CD8-positive, alpha-beta memory T cell (primary cell): ENCODE measurements at places on chromosomes 16 and 17.
A peak's percentile ranks its signal among the peaks of the same experiment; 100 is the strongest.

DNA sequence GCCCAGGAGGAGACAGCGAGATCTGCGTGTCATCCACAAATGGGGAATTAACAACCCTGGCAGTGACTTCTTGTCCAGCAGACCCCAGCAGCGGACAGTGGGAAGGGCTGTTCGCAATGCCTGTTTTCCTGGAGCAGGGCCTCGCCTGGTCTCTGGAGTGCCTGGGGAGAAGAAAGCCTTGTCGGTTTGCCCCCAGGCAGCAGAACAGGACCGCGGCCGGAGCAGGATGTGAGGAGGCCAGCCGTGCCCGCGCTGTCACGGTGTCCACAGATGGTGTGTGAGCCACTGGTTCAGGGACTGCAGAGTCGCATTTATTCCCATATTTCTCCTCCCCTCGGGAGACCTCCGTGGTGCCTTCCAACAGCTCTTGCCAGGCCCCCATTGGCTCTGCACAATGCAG lies 68.5 kb upstream of the GSE1 start:
- no peak for DNase-seq
- no peak overlapping the region for H3K4me3 ChIP-seq
- no peaks in the 10 kb centered on the region for H3K27me3 ChIP-seq
- H3K27ac ChIP-seq = no peak overlapping the region
- H3K36me3 ChIP-seq = no peaks in the 10 kb centered on the region

DNA sequence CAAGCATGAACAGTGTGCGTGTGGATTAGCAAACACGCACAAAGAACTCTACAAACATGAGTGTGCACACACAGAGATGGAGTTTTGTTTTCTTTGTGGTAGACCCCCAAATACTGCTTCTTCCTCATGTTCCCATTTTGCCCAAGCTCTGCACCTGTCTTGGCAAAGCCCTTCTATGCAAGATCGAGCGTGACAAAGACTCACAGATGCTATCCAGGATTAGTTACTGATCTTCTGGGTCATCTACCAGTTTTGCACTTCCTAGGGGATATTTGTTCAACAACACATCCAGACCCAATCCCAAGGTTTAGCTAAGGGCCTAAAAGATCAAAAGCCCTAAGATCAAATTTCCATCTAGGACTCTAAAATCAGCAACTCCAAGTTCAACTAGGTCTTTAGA lies 16.0 kb downstream of the LRRC36 start:
- DNase-seq = no peak
- H3K27me3 ChIP-seq = peaks cover 4% of the 10 kb centered on the region
- H3K27ac ChIP-seq = no peak overlapping the region
- no peaks in the 10 kb centered on the region for H3K36me3 ChIP-seq

DNA sequence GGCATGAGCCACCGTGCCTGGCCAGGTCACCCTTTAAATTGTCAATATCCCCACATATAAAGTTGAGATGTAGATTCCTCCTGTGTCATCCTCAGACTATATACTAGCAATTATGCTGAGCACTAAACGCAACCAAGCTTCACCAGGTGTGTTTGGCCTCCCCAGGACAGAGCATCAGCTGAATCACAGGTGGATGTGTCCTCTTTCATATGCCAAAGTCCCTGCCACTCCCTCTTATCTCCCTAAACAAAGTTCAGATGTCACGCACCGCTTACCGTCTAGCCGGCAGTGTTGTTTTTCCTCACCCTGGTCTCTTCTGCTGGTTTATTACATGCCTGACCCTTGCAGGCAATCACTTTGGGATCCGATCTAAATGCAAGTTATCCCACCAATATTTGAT lies 43.8 kb upstream of the ARHGAP44 start:
- no peak overlapping the region for H3K4me3 ChIP-seq
- no peaks in the 10 kb centered on the region for H3K36me3 ChIP-seq
- no peaks in the 10 kb centered on the region for H3K4me1 ChIP-seq
- no peak overlapping the region for H3K27ac ChIP-seq
- H3K27me3 ChIP-seq = no peaks in the 10 kb centered on the region

- no peaks in the 10 kb centered on the region for H3K36me3 ChIP-seq
- DNase-seq = no peak
- no peaks in the 10 kb centered on the region for H3K27me3 ChIP-seq
- no peak overlapping the region for H3K27ac ChIP-seq
Observed at GRCh38 chr17:69090365-69090764, 29.6 kb upstream of the ABCA9 start.

- H3K27ac ChIP-seq = no peak overlapping the region
- H3K36me3 ChIP-seq = no peaks in the 10 kb centered on the region
- no peaks in the 10 kb centered on the region for H3K27me3 ChIP-seq
- no peaks in the 10 kb centered on the region for H3K4me1 ChIP-seq
- H3K4me3 ChIP-seq = no peak overlapping the region
Observed at GRCh38 chr17:1606352-1606985, 22.2 kb downstream of the SLC43A2 start.

- no peaks in the 10 kb centered on the region for H3K4me1 ChIP-seq
- H3K27ac ChIP-seq = no peak overlapping the region
- no peak for DNase-seq
- H3K36me3 ChIP-seq = no peaks in the 10 kb centered on the region
Observed at GRCh38 chr16:89192956-89193575, 7.3 kb downstream of the SLC22A31 start.

DNA sequence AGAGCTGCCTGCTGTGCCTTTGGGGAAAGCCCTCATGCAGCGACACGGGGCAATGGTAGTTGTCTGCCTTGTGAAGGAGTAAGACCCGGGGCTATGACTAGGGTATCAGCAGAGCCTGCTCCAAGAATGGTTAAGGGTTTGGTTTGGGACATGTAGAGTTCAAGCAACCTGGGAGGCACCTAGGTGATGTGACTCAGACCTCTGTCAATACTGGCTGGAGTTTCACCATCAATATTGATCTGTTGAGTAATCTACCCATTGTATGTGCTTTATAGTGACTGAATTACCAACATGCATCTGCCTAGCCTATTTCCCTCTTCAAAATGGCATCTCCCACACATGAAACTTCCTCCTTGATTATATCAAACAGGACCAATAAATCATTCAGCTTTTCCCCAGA lies 398.4 kb upstream of the HSBP1 start:
- no peak for DNase-seq
- no peak overlapping the region for H3K4me3 ChIP-seq
- H3K27ac ChIP-seq = no peak overlapping the region
- no peaks in the 10 kb centered on the region for H3K4me1 ChIP-seq

- no peaks in the 10 kb centered on the region for H3K27me3 ChIP-seq
- H3K4me3 ChIP-seq = no peak overlapping the region
- DNase-seq = no peak
- peaks cover 16% of the 10 kb centered on the region for H3K36me3 ChIP-seq
- no peak overlapping the region for H3K27ac ChIP-seq
Observed at GRCh38 chr17:64095144-64095882, 34.6 kb downstream of the ERN1 start.

GRCh38 chr17:76138234-76138895 lies 2.7 kb downstream of the FOXJ1 start:
- H3K27ac ChIP-seq = no peak overlapping the region
- H3K4me3 ChIP-seq = no peak overlapping the region
- H3K27me3 ChIP-seq = no peaks in the 10 kb centered on the region

DNA sequence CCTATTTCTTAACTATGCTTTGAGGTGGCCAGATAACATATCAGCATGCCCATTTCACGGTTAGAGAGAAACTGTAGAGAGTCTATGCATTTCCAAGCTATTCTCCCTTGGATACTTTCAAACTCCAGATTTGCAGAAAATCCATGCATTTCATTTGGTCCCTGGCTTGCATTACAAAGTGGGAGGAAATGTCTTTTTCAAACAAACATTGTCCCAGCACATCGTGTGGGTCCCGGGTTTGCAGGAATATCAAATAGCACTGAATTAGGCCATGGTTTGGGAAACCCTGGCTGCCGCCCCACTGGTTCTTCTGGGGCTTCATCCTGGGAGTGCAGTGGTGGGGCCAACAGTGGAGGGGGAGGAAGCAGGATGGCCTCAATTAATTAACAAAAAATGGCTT lies 171.9 kb downstream of the IRX5 start:
- no peaks in the 10 kb centered on the region for H3K36me3 ChIP-seq
- no peak for DNase-seq
- no peaks in the 10 kb centered on the region for H3K27me3 ChIP-seq
- H3K4me3 ChIP-seq = no peak overlapping the region
- no peaks in the 10 kb centered on the region for H3K4me1 ChIP-seq

DNA sequence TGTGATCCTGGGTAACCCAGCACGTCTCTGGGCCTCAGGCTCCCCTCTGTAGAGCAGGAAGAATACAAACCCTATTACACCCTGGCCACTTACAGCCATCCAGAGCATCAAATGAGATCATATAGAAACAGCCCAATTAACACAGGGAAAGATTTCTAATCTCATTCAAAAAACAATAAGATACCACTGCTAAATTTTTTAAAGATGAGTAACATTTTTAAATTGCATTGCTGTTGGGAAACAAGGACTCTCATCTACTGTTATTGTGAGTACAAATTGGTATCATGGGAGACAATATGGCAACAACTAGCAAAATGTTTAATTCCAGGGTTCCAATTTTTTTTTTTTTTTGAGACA lies 41.1 kb downstream of the SRL start:
- H3K27me3 ChIP-seq = peaks cover 4% of the 10 kb centered on the region
- peaks cover 5% of the 10 kb centered on the region for H3K4me1 ChIP-seq
- H3K4me3 ChIP-seq = no peak overlapping the region
- DNase-seq = no peak
- H3K27ac ChIP-seq = no peak overlapping the region
- H3K36me3 ChIP-seq = no peaks in the 10 kb centered on the region

- no peak overlapping the region for H3K27ac ChIP-seq
- H3K36me3 ChIP-seq = peaks cover 11% of the 10 kb centered on the region
- H3K27me3 ChIP-seq = no peaks in the 10 kb centered on the region
- no peak overlapping the region for H3K4me3 ChIP-seq
Observed at GRCh38 chr17:1438593-1439083, 17.4 kb downstream of the CRK start.

DNA sequence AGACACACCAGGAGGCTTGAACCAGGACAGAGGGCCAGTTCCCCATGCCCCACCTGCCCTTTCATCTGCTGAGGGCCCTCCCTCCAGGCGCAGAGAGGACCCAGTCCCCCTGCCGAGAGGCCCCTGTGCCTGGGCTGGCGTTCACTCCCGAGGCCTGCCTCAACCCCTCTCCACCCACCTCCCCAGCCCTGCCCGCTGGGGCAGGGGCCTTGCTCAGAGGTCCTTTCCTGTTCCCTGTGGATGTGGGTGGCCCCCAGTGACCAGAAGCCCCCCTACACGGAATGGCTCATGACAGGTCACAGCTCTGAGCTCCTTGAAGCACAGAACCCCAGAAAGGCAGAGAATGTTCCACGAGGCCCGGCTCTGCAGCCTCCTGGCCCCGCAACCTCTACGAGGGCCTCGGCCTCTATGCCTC lies 6.7 kb downstream of the TMC6 start:
- peak overlapping the region; percentile 54 for H3K27ac ChIP-seq
- peak overlapping the region; percentile 81 for H3K4me3 ChIP-seq
- H3K4me1 ChIP-seq = peaks cover 87% of the 10 kb centered on the region

- H3K27ac ChIP-seq = no peak overlapping the region
- DNase-seq = no peak
- H3K4me3 ChIP-seq = no peak overlapping the region
- H3K4me1 ChIP-seq = no peaks in the 10 kb centered on the region
Observed at GRCh38 chr16:72850853-72851252, 197.1 kb downstream of the ZFHX3 start.

- H3K27me3 ChIP-seq = no peaks in the 10 kb centered on the region
- no peak overlapping the region for H3K4me3 ChIP-seq
- no peak for DNase-seq
- no peaks in the 10 kb centered on the region for H3K4me1 ChIP-seq
- H3K27ac ChIP-seq = no peak overlapping the region
- peaks cover 13% of the 10 kb centered on the region for H3K36me3 ChIP-seq
Observed at GRCh38 chr16:87458424-87458915, 34.4 kb downstream of the ZCCHC14 start.

- H3K4me3 ChIP-seq = no peak overlapping the region
- no peak for DNase-seq
- no peaks in the 10 kb centered on the region for H3K27me3 ChIP-seq
- H3K4me1 ChIP-seq = peaks cover 16% of the 10 kb centered on the region
- no peaks in the 10 kb centered on the region for H3K36me3 ChIP-seq
- H3K27ac ChIP-seq = no peak overlapping the region
Observed at GRCh38 chr17:49565948-49566491, 9.7 kb upstream of the NXPH3 start.

DNA sequence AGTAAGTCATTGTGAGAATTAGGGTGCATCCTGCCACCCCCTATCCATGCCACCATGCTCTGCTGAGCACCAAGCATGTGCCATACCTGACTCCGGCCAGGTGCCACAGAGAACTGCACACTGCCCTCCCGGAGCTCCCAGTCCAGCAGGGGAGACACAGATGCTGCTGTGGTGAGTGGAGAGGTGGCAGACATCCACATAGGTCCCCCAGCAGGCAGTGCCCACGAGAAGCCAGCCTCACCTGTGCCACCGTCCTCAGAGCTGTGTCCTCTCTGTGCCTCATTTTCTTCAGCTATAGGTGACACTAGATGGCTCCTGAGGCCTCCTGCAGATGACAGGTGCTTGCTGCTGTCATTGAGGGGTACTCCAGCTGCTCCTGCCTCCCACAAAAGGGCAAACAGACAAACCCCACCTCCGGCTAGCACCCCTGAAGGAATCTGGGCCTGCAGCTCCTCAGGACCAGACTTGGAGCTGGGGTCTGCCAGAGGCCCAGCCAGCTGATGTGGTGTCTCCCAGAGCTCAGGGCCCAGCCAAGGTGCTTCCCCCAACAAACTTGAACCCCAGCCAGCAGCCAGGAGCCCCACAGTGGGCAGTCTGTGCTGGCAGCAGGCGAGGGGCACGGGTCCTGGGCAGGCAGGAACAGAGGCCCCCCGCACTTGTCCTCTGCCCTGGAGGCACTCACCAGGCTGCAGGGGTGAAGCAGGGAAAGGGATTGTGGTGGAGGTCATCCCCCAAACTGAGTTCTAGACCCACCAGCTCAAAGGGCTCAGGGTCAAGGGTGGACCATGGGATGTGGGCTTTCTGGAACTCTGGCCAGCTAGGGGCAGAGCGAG lies 17.1 kb downstream of the FOXJ1 start:
- H3K36me3 ChIP-seq = no peaks in the 10 kb centered on the region
- no peak overlapping the region for H3K27ac ChIP-seq
- H3K4me1 ChIP-seq = peaks cover 8% of the 10 kb centered on the region
- H3K27me3 ChIP-seq = no peaks in the 10 kb centered on the region

DNA sequence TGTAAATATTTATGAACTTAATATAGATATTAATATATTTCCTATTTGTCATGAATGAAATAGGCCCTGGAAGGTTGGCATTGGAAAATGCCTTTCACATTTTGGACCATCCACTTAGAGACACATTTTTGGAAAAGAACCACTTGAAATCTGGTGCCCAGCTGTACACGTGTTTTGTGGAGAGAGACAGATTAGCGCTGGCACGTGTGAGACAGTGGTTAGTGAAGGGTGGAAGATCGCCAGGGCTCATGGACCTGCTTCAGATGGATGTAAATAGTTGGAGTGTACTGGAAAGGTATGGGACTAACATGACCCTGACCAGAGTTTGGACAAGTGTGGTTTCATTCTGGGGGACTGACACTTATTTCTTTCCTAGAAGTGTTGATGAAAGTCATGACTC lies 222.9 kb downstream of the PRKCA start:
- H3K27ac ChIP-seq = no peak overlapping the region
- H3K4me3 ChIP-seq = no peak overlapping the region
- no peak for DNase-seq
- peaks cover 7% of the 10 kb centered on the region for H3K4me1 ChIP-seq

GRCh38 chr16:51409001-51409675 lies 258.1 kb upstream of the SALL1 start:
- H3K27ac ChIP-seq = no peak overlapping the region
- no peaks in the 10 kb centered on the region for H3K27me3 ChIP-seq
- DNase-seq = no peak
- H3K4me3 ChIP-seq = no peak overlapping the region
- H3K4me1 ChIP-seq = no peaks in the 10 kb centered on the region
- H3K36me3 ChIP-seq = no peaks in the 10 kb centered on the region

- DNase-seq = no peak
- no peak overlapping the region for H3K4me3 ChIP-seq
Observed at GRCh38 chr17:65455154-65455971, 106.1 kb downstream of the AXIN2 start.
